ENCODE measurements at places on chromosomes 16 and 17.
A peak's percentile ranks its signal among the peaks of the same experiment; 100 is the strongest.

DNA sequence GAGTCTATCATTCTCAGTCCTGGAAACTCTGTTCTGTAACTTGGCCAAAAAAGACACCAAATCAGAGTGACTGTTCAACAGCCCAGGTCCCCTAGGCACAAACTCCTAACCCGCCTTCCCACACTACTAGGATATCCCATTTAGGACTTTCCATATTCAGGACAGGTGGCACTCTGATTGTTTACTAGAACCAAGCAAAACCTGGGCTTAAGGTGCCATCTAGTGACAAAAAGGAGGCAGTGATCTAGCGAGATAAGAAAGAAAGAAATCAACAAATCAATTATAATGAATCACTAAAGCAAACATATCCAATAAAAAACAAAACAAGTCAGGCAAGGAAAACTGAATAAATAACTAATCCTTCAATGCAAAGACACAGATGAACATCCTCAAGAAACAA is 203.9 kb downstream of the CEP112 start:
- no peak for DNase-seq

DNA sequence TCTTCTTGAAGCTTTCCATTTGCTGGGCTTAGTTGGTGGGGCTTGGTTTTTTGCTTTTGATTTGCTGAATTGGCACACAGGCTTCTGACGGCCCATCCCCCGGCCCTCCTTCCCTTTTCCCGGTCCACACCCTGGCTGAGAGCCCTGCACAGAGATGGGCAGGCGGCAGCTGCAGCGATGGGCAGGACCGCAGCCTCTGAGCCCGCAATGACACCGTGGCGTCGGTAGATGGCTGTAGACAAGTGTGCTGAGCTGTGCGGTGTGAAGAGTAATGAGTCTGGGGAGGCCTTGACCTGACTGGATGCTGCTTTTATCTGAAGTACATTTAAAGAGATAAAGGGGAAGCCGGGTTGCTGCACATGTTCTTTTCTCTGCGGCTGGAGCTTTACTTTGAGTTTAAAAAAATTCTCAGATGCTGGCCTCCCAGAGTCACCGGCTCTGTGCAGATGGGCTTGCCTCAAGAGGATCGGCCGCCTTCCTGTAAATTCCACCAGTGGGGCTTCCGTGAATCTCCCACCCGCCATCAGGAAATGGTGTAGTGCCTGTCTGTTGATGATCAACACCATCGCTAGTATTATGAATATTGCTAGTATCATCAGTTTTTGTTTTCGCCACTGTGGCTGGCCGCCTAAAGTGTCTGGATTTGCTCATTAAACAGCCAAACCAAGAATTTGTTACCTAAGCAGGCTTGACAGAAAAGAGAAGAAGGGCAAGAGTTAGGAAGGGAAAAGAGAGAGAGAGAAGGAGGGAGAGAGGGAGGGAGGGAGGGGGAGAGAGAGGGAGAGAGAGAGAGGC is 245.6 kb upstream of the RBFOX1 start:
- DNase-seq, result no peak

DNA sequence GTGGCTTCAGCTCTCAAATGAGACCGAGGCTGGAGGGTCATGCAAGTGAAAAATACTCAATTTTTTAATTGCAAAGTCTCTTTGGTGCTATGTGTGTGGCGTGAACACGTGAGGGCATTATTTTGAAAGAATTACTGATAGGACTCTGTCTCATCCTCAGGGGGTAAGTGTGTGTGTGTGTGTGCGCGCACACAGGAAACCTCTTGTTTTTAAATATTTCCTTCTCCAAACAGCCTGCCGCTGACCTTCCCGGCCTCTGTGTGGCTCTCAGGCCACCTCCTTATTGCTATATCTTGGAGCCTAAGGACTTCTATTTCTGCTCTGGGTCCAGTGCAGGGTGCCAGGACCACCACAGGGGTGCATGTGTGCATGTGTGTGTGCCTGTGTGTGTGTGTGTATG is 99.7 kb downstream of the CMIP start:
- no peak for DNase-seq

GRCh38 chr16:54286366-54287130 is at the start of gene IRX3:
TSS of gene IRX3 (minus strand) at chr16:54286787. CDS start at chr16:54286050, 737 bp downstream.
- DNase-seq, result no peak

- DNase-seq, result no peak
Measured at GRCh38 chr16:58425756-58426494, 33.7 kb downstream of the GINS3 start.

GRCh38 chr16:16144416-16144815 is 78.9 kb downstream of the ABCC6 start:
- DNase-seq, result no peak

DNA sequence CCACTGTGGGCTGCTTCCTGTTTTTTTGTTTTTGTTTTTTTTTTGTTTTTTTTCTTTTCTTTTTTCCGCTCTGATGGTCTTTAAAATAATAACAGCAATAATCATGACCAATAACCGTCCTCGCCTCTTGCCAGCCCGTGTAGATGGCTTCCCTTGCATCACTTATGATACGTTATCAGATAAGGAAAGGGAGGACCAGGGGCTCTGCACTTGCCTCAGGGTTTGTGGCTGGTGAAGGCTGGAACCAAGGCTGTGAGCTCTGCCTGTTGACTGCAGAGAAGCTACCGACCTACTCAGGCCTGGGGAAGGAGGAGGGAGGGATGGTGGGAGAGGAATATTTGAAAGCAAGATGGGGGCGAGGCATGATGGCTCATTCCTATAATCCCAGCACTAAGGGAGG is 114.0 kb upstream of the SDK2 start:
- no peak for DNase-seq

- DNase-seq, result no peak
Measured at GRCh38 chr17:28118362-28118761, 75.9 kb downstream of the NLK start.

DNA sequence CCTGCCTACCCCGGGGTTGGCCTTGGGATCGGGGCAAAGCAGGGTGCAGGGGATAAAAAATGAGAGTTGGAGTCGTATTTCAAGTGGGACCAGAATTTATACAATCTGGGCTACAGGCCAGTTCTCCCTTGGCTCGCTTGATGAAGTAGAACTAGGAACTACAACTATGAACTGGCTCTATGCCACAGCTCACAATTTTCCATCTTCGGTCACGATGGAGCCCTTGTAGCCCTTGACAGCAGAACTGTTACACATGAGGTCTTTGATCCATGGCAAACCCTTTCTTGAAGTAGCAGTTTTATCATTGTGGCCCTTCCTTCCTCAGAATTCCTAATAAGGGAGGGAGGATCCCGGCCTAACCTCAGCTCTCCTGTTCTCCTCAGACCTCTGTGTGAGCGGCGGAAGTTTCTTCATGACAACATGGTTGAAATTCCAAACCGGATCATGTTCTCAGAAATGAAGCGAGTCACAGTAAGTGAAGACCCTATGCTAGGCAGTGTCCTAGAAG is 17.1 kb downstream of the LIG3 start:
- DNase-seq, result no peak

- DNase-seq, result no peak
Measured at GRCh38 chr17:42409523-42410318, 13.3 kb downstream of the CAVIN1 start.

DNA sequence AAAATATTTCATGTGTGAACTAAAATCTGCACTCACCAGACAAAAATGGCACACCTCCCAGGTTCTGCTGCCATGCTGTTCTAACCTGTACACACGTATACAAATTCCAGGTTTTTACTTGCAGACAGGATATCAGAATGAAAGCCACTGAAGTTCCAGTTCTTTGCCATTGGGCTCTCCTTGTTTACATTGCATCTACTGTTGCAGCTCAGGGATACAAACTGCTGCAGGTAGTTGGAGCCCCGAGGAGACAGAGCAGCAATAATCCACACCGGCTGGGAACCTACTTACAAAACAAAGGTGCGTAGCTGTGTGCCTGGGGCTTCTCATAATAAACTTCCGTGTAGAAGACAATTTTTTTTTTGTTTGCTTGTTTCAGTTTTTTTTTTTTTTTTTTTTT is 59.6 kb downstream of the HAPSTR1 start:
- no peak for DNase-seq

DNA sequence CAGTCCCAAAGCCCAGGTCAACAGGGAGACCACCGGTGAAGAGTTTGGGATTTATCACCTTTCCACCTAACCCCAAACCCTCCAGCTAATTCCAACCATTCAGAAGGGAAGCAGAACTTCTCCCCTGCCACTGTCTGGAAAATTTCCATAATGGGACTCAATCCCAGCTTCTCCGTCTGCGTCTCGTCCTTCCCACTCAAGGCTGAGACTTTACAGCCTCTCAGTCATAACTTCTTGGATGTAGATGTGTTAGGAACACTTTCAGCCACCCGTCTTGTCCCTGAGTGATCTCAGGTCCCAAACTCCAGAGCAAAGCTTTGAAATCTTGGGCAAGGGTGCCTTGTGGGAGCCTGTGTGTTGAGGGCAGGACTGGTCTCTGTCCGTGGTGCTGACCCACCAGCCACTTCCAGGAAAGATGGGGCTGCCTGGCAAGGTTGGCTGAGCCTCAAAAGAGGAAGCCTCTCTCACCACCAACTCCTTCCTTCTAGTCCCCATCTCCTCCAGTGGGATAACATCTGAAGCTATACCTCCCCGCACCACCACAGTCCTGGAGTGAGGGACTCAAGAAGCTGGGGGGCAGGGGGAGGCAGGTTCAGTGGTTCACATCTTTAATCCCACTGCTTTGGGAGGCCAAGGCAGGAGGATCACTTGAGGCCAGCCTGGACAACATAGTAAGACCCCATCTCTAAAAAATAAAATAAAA is 9.3 kb downstream of the GAS2L2 start:
- no peak for DNase-seq

- DNase-seq, result no peak
Measured at GRCh38 chr16:4591191-4591590, 23.5 kb downstream of the UBALD1 start.

- DNase-seq, result no peak
Measured at GRCh38 chr17:81815646-81815986, 11.7 kb downstream of the GCGR start.

DNA sequence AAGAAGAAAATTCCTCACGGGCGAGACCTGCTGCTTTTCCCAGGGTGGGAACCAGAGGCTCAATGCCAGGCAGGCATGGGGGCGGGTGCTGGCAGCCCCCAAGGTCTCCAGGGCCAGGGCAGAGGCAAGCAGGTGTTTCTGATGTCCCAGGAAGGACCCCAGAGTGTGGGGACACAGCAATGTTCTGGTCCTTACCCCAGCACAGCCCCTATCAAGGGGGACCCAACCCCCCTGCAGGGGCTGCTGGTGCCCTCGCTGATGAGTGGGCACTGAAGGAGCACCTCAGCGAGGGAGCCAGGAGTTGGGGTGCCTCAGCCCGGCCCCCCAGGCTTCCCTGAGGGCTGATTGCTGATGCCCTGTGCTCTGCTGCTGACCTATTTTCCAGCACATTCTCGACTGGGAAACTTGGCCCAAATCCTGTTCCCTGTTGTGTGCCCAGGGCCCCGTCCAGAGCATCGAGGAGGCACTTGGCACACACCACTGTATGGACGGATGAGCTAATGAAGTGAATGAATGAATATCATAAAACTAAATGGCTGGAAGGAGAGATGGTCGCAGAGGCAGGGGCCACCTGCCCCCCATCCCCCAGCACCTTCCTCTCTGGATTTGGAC is 2.8 kb downstream of the DBNDD1 start:
- no peak for DNase-seq

DNA sequence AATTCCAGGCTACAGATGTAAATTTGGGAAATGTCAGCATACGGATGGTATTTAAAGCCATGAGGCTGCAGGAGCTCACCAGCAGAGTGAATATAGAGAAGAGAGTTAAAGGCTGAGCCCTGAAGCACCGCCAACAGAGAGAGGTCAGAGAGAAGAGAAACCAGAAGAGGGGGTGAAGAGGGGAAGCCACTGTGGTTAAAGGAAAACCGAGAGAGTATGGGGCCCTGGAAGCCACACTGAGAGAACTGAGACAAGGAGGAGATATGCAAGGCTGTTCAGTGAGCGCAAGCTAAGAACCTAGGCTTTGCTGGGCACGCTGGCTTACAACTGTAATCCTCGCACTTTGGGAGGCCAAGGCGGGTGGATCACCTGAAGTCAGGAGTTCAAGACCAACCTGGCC is 24.6 kb downstream of the COPRS start:
- no peak for DNase-seq

GRCh38 chr17:81440511-81441244 is 45.4 kb downstream of the BAHCC1 start:
- no peak for DNase-seq

DNA sequence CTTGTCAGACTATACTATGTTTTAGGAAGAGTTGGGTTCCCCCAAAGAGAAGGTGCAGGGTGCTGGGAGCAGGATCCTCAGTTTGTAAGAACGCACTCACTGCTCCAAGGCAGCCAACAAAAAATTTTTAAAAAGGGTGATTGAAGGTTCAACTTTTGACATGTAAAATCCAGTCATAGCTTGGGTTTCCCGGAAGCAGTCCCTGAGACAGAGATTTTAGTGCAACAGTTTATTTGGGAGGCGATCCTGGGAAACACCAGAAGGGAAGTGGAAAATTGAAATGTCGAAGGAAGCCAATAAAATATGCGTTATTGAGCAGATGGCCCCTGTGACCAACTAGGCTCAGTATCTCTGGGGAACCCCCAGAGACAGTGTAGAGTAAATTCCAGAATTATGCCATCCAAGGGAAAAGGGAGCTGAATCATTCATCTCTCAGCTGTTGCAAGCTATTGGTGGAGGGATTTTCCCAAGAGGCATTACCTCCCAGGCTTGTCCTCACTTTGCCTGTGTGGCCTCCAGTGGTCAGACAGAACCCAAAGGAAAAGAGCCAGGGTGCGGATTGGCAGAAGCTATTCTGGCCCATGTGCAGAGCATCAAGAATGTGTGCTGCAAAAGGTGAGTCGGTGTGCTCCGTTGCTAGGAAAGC is 72.9 kb downstream of the HS3ST3B1 start:
- DNase-seq, result no peak

DNA sequence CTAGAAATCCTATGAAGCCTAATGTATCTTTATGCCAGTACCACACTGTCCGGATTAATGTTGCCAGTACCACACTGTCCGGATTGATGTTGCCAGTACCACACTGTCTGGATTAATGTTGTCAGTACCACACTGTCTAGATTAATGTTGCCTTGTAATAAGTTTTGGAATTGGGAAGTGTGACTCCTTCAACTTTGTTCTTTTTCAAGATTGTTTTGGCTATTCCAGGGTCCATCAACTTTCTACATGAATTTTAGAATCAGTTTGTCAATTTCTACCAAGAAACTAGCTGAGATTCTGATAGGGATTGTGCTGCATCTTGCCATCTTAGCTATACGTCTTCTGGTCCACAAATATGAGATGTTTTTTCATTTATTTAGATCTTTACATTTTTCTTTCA is 68.7 kb downstream of the TBX4 start:
- DNase-seq, result no peak

- no peak for DNase-seq
Measured at GRCh38 chr17:42918902-42919521, 18.4 kb downstream of the G6PC1 start.

DNA sequence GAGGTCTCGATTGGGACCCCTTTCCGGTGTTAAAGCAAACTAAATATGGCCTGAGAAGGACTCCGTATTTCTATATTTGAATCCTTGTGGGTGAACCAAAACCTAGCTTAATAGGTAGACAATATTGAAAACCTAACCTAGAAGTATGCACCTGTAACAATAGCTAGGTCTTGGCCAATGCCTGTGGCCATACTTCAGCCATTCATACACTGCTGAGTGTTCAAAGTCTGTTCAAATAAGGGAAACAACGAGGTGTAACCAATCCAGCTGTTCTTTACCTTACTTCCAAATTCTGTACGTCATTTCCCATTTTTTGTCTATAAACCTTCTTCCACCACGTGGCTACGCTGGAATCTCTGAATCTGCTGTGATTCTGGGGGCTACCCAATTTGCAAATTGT is 34.1 kb upstream of the HELZ start:
- DNase-seq, result no peak

GRCh38 chr16:81873843-81874752 is 95.0 kb downstream of the PLCG2 start:
- DNase-seq, result peak; percentile 6

GRCh38 chr17:67245694-67246402 is 852 bp upstream of the HELZ start:
- DNase-seq, result peak; percentile 48

Data from effector CD4-positive, alpha-beta T cell (primary cell).